ENCODE measurements at places on chromosomes 11 and 22.
A peak's percentile ranks its signal among the peaks of the same experiment; 100 is the strongest.

GRCh38 chr11:68408512-68408911, 52.0 kb upstream of the PPP6R3 start:
- no peak for DNase-seq

DNA sequence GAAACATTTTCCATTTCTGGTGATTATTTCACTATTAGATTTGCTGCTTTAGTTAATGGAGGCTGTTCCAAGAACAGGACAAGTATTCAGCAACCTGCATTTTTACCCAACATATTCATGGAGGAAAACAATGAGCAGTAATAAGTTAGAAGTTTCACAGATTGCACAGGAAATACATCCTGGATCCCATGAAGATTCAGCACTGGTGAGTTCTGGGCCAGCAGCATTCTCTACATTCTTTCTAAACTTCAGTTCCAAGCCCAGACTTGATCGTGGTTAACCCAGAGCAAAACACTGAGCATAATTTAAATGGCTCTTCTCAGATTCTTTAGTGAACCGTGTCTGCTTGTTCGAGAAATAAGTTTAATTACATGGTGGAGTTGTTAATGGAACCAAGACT, 3.8 kb downstream of the FJX1 start:
- no peak for DNase-seq

DNA sequence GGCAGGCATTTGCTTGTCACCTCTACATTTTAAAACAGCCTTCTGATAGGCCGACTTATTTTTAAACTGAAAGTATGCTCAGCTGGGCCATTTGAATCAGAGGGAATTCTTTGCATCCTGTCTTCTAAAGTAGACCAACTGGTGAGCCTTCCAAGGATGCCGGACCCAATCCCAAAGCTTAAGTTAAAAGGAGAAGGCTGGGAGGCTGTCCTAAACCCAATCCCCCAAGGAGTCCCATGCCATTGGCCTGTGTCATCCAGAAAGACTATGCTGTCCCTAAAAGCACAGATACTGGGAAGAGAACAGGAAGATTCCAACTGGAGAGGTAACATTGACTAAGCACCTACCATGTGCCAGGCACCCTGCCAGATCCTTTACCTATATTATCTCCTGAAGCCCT, 18.0 kb downstream of the TENM4 start:
- DNase-seq, result no peak

DNA sequence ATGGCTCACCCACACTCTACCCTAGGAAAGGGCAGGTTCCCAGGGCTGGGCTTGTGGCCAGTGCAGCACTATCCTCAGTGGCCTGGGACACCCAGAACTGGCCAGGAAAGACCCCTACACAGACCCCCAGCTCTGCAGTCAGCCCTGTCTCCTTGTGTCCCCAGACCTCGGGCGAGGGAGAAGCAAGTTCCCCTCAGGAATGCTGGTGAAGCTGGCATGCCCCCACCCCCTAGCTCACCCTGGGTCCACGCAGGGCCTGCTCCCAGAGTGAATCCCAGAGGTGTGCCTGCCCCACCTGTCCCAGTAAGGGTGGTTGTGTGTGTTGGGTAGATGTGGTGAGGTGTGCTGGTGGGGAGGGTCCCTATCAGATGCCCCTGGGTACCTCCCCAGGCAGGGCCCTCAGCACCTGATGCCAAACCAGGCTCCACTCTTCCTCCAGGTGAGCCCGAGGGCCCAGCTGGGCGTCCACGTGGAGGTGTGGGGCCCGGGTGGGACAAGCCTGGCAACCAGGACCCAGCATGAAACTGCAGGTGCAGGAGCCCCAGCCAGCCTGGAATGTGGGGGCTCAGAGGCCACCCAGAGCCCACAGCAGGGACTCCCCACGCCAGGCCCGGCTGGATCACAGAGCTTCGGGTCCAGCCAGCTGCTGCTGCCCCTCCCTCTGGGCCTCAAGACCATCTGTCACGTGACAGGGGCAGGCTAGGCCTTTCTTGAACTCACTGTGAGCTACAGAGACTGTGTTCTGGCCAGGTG, 48.4 kb upstream of the KCNQ1OT1 start:
- peak; percentile 49 for DNase-seq

GRCh38 chr11:32032478-32032877, 58.4 kb upstream of the RCN1 start:
- DNase-seq, result no peak

- no peak for DNase-seq
Observed at GRCh38 chr11:59206635-59207034, 6.1 kb downstream of the MPEG1 start.

- DNase-seq, result no peak
Observed at GRCh38 chr22:43407591-43407990, 4.2 kb upstream of the MPPED1 start.

- no peak for DNase-seq
Observed at GRCh38 chr11:71179877-71180605, 72.3 kb downstream of the SHANK2 start.

DNA sequence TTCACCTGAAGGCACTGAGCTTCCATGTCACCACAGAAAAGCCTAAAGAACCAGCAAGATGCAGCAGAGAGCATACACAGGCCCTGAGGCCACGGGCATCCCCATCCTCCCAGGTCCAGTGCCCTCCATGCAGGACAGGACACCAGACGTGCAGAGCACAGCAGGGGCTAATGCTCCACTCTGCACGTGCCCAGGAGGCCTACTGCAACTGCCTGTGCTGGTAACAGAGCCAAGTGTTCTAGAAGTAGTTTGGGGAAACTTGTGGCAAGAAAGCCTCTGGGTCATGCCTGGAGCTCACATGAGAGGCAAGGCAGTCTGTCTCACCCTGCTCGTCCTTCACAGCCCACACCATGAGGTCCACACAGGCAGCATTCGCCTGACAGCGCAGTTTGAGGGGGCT, 30.7 kb downstream of the SERPIND1 start:
- no peak for DNase-seq

DNA sequence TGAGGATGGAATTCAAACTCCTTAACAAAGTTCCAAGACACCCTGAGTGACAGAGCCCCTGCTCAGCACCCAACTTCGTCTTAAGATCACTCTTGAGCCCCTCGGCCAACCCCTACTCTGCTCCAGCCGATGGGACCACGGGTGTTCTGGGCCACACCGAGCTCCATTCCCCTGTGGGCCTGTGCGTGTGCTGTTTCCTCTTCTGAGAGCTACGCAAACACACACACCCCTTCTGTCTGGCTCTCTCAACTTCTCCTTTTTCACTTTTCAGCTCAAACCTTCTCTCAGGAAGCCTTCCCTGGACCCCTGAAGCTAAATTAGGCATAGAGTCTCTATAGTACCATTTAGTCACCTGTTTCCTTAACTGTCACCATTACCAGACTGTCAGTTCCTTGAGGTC, 37.5 kb upstream of the NNMT start:
- no peak for DNase-seq

- DNase-seq, result no peak
Observed at GRCh38 chr11:24470431-24470830, 26.4 kb upstream of the LUZP2 start.

DNA sequence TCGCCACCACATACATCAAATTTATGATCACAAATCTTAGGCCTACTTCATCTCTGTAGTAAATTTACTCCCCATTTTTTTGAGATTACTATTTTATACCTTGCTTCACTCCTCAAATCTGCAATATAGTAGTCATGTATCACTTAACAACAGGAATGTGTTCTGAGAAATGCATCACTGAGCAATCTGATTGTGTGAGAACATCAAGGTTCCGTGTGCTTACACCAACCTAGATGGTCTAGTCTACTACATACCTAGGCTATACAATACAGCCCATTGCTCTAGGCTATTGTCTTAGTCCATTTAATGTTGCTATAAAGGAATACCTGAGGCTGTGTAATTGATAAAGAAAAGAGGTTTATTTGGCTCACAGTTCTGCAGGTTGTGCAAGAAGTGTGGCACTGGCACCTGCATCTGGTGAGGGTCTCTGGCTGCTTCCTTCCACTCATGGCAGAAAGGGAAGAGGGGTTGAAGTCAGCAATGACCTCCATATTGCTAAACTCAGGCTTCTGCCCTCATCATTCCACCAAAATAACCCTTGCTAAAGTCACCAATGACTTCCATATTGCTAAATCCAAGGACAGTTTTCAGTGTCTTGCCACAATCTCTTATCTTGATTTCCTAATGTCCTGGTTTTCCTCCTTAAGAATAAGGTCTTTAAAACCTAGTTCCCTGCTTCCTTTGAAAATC, 140.3 kb downstream of the RBFOX2 start:
- DNase-seq, result no peak

DNA sequence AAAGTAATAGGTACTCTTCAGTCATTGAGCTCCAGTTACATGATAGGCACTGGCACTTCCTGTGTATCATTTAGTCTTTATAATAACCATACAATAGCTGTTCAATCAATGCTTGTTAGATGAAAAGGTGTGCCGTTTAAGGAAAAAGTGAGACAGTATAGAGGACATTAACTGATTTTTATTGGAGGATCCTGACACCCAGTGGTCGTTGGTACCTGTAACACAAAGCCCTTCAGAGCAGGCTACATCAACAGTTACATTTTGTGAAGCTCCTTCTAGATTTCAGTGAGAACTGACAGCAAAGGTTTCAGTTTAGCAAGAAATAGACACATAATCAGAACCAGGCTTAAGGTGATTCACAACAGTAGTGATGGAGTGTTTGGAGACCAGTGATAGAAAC, 44.2 kb downstream of the CCDC81 start:
- no peak for DNase-seq

GRCh38 chr22:43978558-43978957, 23.3 kb downstream of the SAMM50 start:
- peak; percentile 4 for DNase-seq

GRCh38 chr11:20011307-20011951, 148.8 kb downstream of the DBX1 start:
- DNase-seq, result no peak

DNA sequence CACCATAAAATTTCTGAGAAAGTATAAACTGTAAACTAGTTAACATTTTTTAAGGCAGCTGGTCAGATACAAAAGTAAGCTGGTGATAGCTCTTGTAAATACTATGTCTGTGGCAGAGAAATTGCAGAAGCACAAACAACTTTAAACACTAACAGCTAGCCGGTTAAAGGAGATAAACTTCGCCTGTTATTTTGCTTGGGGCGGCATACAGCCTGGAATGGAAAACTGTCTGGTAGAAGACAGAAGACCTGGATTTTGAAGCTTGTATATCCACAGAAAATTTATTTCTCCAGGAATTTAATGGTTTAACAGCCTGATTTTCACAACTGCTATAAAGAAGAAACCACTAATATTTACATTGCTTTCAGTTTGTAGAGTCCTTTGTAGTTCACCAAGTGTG, 65.3 kb upstream of the FIBIN start:
- DNase-seq, result no peak

- DNase-seq, result no peak
Observed at GRCh38 chr22:43488031-43488866, 76.4 kb downstream of the MPPED1 start.

DNA sequence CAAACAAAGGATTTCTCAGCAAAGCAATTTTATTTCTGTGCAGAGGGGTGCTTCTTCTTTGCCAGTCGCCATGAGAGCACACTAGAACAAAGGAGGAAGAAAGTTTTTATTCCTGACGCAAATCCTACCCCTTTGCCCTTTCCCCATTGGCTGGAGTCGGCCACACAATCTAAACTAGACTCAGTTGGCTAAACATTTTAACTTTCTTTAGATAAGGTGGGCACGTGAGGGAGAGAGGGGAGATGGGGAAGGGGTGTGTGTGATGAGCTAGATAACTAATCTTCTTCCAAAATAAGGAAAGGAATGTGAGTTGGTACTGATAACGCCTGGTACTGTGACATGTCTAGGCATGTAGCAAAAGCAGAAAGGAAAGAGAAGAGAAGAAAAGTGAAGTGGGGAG, 626 bp downstream of the TRIM22 start:
- no peak for DNase-seq

DNA sequence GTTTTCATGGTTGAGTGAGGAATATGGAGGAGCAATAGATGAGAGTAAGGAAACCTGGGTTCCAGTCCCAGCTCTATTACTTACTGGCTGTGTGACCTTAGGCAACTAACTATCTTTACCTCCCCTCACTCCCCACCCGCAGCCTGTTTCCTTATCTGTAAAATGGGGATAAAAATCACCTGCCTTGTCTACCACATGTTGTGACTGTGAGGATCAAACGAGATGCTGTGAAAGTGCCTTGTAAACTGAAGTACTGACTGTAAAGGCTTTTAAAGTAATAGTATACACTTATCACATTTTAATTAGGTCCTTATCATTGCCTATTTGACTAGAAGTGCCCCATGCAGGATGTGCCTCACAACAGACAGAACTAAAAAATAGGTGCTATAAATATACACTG, 18.9 kb upstream of the PPP2R1B start:
- no peak for DNase-seq

- DNase-seq, result no peak
Observed at GRCh38 chr22:42754658-42755057, 34.0 kb upstream of the A4GALT start.

DNA sequence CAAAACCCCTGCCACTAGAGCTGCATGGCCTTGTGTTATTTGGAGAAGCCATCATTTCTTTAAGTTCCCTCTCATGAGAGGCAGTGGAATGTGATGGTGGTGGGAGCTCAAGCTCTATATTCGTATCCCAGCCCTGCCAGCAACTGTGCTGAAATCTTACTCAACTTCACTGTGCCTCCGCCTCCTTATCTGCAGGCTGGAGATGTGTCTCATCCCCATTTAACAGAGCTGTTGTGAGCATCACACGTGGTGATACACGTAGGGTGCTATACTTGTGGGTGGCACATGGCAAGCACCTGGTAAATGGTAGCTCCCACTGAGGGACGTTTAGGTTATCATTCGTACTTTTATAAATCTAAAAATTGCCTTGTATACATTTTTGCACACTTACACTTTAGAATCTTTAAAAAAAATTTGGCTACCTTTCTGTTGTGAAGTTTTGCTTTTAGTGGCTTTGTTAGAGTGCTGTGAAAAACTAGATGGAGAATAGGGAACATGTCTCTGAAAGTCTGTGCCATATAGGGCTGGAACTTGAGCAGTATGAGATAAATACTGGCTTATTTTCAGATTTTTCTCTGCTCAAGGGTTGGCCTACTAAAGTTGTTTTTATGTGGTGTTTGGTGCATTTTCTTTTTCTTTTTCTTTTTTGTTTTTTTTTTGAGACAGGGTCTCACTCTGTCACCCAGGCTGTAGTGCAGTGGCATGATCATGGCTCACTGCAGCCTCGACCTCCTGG, 23.2 kb downstream of the TNRC6B start:
- DNase-seq, result no peak

- peak; percentile 50 for DNase-seq
Observed at GRCh38 chr22:44574057-44574639, 76.1 kb upstream of the RTL6 start.

GRCh38 chr22:39496131-39496838, 5.8 kb upstream of the MIEF1 start:
- DNase-seq, result no peak

GRCh38 chr11:60088364-60088763, at the start of gene MS4A2:
Gene MS4A2, plus strand, starts transcription at chr11:60088664. Its CDS starts 102 bp downstream, at chr11:60088766.
- DNase-seq, result no peak
